ENCODE measurements at places on chromosomes 3 and 15.

GRCh38 chr3:33716227-33716626 lies 1.8 kb downstream of the CLASP2 start:
- no peak for DNase-seq

- no peak for DNase-seq
Measured at GRCh38 chr3:189561256-189561655, 69.9 kb upstream of the TP63 start.

DNA sequence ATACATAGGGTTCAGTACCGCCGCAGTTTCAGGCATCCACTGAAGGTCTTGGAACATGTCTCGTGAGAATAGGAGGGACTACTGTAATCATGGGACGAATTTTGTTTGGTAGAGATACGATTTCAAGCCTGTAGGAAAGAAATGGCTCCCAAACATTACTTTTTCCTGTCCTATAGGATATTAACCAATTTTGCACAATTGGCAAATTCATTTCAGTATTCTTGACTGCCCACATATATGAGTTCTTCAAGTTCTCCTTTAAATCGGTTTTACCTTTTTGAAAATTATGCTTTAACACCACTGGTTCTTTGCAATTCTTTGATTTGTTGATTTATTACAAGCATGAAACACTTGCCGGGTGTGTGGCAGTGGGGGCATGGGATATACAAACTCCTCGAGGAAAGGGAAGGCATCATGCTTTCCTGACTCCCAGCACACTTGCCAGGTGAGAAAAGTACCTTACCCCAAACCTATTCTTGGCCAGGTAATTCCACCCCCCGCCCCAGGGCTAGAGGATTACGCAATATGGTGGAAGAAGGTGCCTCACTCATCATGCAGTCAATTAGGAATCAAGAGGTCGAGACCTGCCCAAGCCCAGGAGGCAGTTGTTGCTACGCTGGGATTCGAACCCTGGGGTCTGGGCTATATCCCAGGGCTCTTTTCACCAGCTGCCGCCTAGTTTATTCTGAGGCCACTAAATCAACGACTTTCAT lies 584 bp upstream of the LARS2 start:
- DNase-seq, result no peak

- no peak for DNase-seq
Measured at GRCh38 chr3:177852001-177852807, 654.9 kb upstream of the TBL1XR1 start.

DNA sequence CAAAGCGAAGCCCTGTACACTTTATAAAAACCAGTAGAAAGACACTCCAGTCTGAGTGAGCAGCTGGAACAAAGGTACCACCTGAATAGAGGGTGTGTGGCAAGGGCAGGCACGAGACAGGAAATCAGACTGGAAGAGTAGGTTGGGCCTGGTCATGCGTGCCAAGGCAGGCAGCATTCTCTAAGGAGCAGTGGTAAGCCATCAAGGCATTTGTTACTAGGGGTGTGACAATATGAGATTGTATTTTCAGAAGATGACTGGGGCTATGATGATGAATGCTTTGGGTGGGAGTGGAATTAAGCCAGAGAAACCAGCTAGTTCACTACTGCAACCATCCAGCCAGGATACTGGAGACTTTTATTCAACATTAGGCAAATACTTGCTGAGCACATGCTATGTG lies 5.0 kb downstream of the JMJD7 start:
- DNase-seq, result no peak

GRCh38 chr3:104190681-104191080 lies 1176.0 kb upstream of the ALCAM start:
- no peak for DNase-seq

DNA sequence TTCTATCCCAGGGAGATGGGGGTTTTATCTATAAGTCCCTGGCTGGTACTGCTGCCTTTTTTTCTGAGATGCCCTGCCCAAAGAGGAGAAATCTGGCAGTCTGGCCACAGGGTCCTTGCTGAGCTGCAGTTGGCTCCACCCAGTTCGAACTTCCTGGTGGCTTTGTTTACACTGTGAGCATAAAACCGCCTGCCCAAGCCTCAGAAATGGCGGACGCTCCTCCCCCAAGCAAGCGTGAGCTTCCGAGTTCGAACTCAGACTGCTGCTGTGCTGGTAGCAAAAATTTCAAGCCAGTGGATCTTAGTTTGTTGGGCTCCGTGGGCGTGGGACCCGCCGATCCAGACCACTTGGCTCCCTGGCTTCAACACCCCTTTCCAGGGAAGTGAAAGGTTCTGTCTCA lies 126.8 kb upstream of the SUCLG2 start:
- DNase-seq, result no peak

GRCh38 chr15:82832601-82833361 lies 23.4 kb downstream of the WHAMM start:
- no peak for DNase-seq

GRCh38 chr3:172635588-172635987 lies 75.3 kb downstream of the NCEH1 start:
- DNase-seq, result no peak

DNA sequence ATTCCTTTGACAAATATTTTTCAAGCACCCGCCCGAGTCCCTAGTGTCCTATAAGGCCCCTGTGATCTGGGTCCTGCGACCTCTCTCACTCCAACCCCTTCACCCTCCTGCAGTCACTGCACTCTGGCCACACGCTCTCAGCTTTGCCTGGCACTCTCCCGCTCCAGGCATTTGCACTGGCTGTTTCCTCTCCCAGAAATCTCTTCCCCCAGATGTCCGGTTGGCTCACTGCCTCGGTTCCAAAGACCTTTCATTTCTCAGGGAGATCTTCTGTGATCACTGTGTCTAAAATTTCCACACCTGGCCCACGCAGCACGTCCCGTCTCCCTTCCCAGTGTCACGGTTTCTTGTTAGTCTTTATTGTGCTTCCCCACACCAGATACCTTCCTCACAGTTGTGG lies 97.4 kb downstream of the WNT7A start:
- no peak for DNase-seq

DNA sequence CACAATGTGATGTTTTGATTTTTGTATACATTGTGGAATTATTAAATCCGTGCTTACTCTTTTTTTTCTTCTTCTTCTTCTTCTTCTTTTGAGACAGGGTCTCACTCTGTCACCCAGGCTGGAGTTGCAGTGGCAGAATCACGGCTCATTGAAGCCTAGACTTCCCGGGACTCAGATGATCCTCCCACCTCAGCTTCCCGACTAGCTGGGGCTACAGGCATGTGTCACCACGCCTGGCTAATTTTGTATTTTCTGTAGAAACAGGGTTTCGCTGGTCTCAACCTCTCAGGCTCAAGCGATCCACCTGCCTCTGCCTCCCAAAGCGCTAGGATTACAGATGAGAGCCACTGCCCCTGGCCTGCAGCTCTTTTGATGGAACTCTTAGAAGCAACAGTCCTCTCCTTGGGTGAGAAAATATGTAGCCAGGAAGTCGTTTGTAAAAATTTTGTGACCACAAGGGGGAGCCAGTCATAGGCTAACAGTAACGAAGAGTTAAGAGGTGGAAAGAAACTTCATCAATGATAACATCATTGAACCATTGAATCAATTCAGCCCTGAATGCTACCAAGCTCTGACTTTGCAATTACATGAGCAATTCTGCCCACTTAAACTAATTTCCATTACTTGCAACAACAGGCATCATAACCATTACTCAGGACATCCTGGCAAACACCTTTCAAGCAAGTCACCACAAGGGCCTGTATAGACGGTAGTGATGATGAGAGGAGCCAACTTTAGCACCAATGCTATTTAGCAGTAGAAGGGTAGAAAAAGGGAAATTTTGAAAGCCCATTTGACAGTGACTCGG lies 16.7 kb upstream of the CMTM7 start:
- peak; percentile 46 for DNase-seq

- no peak for DNase-seq
Measured at GRCh38 chr3:156751461-156752025, 74.6 kb upstream of the LEKR1 start.

DNA sequence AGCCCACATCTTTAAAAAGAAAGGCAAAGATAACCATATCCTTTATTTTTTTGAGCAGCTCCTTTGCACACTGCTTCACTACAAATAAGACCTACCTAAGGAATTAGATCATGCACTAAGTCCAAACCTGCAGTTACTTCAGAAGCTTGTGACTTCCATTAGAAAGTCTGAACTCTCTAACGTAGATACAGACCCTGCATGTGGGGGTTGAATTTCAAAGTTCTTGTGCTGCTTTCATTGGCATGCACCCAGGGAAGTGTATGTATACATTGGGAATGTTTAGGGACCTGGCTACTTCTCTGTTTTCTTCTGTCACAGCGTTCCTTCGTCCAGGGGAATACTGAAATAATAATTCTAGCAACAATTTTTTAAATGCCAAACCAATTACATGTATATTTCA lies 185.2 kb upstream of the IL12A start:
- no peak for DNase-seq

DNA sequence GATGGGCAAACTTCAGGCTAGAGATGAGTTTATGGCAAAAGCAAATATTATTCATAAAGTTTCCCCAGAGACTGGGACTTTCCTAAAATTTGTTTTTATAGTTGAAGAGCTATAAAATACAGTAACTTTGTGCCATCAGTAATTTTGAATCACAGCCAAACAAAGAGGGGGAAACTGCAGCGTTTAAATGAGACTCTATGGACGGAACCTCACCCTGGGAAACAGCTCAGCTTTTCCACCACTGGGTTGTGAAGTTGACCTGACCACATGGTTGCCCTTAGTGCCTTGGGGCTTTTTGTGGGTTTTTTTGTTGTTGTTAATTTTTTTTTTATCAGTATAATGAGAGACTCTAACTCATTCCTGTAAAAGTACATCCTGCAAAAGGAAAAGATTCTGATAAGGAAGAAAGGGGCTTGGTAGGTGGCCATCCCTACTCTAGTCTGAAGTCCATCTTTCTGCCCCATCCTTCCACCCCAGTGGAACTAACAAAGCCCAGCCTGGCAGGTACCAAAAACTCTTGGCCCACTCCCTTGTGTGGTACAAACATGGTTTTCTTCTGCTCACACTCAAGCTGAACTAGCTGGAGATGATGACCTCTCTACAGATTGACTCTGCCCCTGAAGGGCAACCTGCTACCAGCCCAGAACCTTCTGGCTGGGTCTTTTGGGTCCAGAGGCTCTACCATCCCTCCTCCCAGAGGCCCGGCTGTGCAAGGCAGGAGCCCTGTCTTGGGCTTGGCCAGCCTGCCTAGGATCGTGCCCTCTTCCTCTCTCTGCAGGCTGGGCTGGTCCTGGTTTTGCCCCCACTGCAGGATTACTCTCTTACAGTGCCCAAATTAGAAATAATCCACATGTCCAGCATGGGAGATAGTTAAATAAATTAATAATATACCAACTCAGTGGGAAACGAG lies 41.2 kb downstream of the RLBP1 start:
- no peak for DNase-seq

- DNase-seq, result no peak
Measured at GRCh38 chr15:73809728-73810501, 56.8 kb upstream of the INSYN1 start.

GRCh38 chr3:42397644-42398043 lies 12.8 kb downstream of the LYZL4 start:
- DNase-seq, result no peak

GRCh38 chr3:37944391-37944842 lies 46.2 kb upstream of the VILL start:
- no peak for DNase-seq

GRCh38 chr15:67059127-67059553 lies 6.3 kb upstream of the SMAD3 start:
- DNase-seq, result no peak

DNA sequence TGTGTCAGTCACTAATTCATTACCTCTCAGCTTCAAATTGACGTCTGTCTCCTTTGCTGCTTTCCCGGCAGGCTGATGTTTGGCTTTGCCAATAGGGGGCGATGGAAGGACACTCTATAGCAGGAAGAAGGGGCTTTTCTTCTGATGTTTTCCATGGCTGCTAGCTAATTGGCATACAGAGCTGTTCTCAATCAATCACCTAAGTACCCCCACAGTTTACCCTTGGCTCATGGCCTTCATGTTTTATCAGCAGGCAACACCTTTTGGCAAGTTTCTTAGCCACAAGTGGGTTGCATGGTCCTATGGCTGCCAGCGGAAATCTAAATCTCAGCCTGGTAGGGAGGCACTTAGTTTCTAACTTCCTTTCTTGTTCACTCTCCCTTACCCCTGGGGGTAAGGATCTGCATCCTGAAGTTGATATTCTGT lies 45.0 kb downstream of the ESYT3 start:
- DNase-seq, result no peak

GRCh38 chr3:186254676-186255650 lies 107.1 kb downstream of the DGKG start:
- DNase-seq, result no peak

- DNase-seq, result no peak
Measured at GRCh38 chr3:18843983-18844382, 304.3 kb upstream of the KCNH8 start.

GRCh38 chr3:73624017-73624820 lies 522 bp downstream of the PDZRN3 start:
- no peak for DNase-seq
